ENCODE measurements at places on chromosomes 2 and 18.

- no peak for DNase-seq
These were observed 160.9 kb downstream of the ZEB2 start for GRCh38 chr2:144358979-144359541.

- DNase-seq, result no peak
These were observed 86.0 kb upstream of the TMEM247 start for GRCh38 chr2:46393347-46393820.

- DNase-seq, result no peak
These were observed at the start of gene LAMA1 for GRCh38 chr18:7117390-7118355. LAMA1 (minus strand) TSS chr18:7117797; CDS start chr18:7117720, 77 bp downstream.

GRCh38 chr2:170241756-170242155 lies 63.8 kb downstream of the MYO3B start:
- no peak for DNase-seq

DNA sequence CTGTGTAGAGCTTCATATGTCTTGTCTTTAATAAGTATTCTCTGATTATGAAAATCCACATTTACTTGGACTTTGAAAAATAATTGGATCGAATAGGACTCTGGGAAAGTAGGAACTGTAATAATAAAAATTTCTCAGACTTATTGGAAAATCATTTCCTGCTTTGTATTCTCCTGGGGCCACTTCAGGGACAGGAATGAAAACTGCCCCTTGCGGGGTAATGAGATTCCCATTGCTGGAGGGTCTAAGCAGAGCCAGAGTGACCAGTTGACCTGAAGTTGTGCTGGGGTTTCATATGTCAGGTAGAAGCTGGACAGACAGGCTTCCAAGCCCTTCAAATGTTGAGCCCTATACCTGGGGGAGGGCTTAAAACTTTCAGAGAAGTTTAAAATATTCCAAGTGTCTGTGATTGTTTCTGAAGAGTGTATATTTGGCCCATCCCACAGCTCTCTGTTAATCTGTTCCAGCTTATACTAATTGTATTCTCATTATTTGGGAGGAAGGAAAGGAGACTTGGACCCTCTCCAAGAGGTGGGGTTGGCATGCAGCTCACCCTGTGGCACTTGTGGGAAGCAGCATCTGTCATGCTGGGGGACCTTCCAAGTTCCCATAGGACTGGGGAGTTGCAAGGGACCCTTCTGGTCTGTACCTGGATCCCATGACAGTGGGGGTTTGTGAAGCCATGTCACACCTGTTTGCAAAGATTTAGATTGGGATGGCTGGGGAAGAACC lies 268.7 kb upstream of the ATP5MC3 start:
- no peak for DNase-seq

DNA sequence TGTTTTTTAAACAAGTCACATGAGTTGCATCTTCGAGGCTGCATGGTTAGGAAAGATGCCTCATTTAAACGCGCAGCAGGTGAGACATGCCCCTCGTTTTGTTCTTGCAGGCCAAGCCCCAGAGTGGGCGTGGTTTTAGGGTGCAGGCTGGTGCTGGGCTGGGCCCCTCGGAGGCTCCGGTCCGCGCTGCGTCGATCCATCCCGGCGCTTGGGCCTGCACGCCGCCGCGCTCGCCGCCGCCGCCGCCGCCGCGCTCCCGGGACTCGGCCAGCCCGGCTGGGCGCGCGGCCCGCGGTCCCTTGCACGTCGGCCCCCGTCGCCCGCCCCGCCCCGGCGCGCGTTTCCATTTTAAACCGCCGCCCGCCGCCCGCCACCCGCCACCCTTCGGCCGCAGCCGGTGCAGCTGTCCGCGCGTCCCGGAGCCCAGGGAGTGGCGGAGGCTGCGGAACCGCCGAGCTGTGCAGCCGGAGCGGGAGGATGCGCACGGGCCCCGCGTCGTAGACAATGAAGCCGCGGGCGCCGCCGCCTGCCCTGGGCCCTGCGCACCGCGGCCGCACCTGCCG lies 175.5 kb downstream of the AGAP1 start:
- peak; percentile 12 for DNase-seq

All from activated gamma-delta T cell treated with Interleukin-2 at 50 U/mL for 16 hours (primary cell).